ENCODE measurements at places on chromosomes 16 and 17. TPM values are rescaled to one million over a fixed set of nuclear protein-coding genes. Genes with fewer than 3 reads are reported as not detected.
A peak's percentile ranks its signal among the peaks of the same experiment; 100 is the strongest.

PLLP gene
- not detected for total RNA-seq

CRYM gene
- not detected for total RNA-seq

GRCh38 chr16:8179615-8180014 lies 410.7 kb downstream of the TMEM114 start:
- DNase-seq, result no peak

DNA sequence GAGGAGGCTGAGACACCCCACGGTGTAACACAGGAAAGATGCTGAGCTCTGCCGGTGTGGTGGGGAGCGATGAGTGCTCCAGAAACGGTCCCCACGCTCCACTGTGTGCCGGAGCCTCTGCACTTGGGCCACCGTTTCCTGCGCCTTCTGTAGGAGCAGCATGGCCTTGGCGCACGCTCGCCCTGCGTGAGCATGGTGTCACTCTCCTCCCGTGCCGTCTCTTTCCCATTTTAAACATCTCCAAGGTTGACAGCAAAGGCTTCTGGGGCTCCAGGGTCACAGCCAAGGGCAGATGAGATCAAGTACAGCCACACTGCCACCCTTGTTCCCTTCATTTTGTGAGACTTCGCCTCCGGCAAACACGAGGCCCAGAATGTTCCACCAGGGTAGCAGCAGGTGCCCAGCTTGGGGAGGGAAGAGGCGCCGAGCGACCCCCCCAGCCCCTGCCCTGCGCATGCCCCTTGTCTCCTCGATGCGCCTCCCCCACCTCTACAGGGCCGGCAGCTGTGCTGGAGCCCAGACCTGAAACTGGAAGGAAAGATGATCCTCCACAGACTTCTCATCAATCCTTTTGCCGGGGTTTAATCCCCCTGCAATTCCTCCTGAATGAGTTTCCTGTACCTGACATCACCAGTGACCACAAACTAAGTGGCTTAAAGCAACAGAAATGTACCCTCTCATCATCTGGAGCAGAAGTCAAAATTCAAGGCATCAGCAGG lies 19.9 kb upstream of the OSGIN1 start:
- DNase-seq, result no peak

CCDC200 gene
- total RNA-seq, result not detected

GDPD3 gene
- total RNA-seq, result 0.50 TPM

DNA sequence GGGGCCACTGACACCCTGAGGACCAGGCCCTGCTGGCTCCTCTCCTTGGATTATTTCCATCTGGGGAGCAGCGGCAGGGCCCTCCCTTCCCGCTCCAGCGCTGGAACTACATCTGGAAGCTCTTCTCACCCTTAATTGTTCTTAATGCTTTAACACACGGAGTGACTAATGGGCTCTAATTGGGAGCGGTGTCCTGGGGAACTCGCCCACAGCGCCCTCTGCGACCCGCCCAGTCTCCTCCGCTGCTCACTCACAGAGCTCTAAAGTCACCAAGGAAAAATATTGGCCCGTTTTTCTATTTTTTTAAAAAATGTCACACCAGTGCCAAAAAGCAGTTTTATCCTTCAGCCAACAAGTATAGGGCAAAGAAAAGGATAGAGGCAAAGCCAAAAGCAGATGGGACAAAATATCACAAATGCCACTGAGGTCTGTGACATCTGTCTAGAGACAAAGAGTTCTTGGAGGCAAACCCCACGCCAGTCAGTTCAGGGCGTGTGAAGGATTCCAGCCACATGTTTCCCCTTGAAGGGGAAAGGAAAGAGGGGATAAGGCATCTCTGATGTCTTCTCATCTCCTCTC lies 134.7 kb downstream of the RBFOX3 start:
- no peak for DNase-seq

DNA sequence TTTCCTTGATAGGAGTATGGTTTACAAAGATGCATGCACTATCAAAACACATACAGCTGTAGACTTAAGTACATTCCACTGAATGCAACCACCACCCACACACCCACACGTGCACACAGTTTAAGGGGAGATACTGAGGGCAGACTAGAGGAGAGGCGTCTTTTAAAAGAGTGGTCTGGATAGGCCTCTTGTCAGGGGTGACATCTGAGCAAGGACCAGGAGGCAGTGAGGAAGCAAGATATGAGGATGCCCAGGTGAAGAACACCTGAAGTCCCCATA lies 12.6 kb downstream of the MPHOSPH6 start:
- DNase-seq, result no peak

SRSF2 gene
- total RNA-seq, result 384 TPM

DNA sequence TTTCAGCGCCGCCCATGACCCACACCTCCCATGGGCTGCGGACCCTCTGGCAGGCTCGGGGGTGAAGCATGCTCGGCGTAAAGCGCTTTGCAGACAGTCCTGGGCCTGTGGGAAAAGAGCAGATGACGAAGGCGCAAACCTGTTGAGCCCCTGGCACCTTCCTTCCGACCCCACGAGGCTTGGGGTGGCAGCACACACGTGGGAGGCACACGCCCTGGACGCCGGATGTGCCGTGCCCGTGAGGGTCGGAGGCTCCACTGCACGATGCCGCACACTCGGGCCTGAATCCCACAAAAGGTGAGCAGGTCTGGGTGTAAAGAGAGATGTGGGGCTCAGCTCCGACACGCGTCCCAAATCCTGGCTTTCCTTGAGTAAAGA lies 71.1 kb downstream of the LMF1 start:
- no peak for DNase-seq

PIPOX gene
- total RNA-seq, result not detected

CLEC19A gene
- not detected for total RNA-seq

GRCh38 chr17:80614332-80615047 lies 69.9 kb downstream of the RPTOR start:
- no peak for DNase-seq

- no peak for DNase-seq
Measured at GRCh38 chr17:38732376-38733281, 2.5 kb downstream of the CISD3 start.

DNA sequence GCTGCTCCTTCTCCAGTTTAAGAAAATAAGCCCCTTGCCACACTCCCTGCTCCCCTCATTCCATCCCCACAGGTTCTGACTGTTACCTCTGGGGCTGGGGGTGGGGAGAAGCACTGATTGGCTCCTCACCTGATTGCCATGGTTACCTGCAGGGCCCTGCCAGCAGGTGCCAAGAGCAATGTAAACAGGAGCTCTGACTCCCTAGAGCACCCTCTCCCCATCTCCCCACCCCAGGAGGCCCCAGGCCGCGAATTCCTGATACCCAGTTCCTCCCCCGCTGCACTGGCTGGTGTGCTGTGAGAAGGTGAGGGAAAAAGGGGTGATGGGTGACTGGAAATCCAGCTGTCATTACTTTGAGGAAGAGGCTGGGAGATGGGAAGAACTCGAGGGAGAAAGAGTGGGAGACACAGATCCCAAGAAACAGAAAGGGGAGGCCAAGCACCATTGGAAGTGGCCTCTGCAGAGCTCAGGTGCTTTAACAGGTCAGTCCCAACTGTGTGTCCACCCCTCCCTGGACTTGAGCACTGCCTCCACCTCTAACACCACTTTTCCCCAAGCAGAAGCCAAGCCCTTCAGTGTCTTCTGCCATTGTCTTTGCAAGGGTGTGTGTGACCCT lies 4.5 kb downstream of the PCGF2 start:
- no peak for DNase-seq

GRCh38 chr16:58492066-58492465 lies 7.9 kb upstream of the NDRG4 start:
- no peak for DNase-seq

- DNase-seq, result no peak
Measured at GRCh38 chr16:50102051-50102746, 36.4 kb downstream of the HEATR3 start.

DNA sequence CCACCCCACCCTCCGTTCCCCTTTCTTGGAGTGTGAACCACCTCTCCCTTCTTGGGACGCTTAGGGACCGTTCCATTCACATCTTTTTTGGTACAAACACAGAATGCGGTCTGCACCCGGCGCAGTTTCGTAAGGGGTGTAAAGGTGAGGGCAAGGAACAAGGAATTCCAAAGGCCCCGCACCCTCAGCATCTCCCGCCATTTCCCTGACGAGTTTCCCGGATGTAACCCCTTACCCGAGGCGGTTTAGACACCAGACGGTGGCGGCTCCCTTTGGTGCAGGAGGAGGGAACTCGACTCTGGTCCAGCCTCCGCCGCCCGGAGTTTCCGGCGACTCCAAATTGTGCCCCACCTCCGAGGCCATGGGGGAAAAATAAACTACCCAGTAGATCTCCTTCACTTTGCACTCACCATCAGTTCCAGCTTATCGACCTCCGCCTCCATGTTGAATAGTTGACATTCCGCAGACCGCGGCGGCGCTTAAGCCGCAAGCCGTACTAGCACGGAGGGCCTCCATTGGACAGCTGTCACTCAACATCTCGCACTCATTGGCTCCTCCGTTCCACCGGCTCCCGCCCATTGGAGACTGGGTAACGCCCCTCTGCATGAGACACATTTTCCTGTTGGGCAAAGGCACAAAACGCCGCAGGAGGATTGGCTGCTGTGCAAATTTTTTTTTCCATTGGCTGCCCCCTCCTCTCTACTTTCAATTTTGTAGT lies at the start of gene SKA2:
Gene SKA2 (minus strand): TSS at position 466 of the 718 bp plus-strand sequence. CDS start 23 bp downstream, at position 443.
- DNase-seq, result no peak

DNAH2 gene
- not detected for total RNA-seq

DNA sequence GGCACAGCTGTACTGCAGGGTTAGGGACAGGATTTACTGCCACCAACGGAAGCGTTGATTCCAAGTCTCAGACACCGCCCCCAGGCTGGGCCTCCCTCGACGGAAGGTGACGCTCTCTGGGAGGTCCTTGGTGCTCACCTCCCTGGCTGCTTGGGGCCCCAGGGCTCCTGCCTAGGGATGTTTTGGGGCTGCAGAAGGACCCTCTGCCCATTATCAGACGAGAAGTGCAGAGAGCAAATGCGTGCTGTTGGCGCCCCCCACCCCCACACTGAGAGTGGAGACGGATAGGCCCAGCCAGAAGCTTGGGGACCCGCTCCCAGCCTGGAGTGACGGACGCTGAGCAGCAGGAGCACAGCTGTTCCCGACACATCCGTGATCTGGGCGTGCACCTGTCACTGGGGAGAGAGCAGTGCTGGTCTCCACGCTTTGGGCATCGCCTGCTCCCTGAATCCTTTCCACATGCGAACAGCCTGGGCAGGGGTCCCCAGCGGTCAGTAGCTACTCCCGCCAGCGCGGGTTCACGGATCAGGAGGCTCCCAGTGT lies 5.1 kb upstream of the SOX8 start:
- no peak for DNase-seq

DNA sequence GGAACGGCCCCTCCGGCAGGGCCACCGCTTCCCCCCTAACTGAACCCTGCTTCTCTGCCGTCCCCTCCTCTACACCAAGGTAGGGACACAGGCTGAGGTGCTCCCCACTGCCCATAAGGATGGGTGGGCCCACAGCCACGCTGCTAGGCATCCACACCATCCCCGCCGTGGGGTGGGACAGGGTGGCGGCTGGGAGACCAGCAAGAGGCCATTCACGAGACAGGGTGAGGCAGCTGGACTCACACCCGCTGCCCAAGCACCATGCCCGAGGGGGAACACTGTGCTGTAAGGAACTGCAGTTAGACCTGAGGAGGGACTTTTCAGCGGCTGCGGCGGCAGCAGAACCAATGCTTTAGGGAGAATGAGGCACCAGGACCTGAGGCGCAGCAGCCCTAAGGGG lies 47.5 kb upstream of the RRN3 start:
- DNase-seq, result no peak

DNA sequence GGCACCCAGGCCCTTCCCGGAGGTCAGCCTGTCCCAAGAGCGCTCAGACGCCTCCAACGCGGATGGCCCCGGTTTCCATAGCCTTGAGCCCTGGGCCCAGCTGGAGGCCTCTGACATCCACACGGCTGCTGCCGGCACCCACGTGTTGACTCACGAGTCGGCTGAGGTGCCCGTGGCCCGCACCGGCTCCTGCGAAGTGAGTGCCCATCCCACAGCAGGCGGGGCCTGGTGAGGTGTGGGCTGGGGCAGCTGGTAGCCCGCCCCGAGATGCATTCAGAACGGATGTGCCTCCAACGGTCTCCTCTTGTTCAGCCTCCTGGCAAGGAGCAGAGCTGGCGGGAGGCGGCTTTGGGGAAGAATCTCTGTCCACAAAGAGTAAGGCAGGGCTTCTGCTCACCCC lies 2.7 kb downstream of the WDR90 start:
- no peak for DNase-seq

FOXO3B gene
- total RNA-seq, result 2.5 TPM

- DNase-seq, result no peak
Measured at GRCh38 chr16:228151-228851, 948 bp downstream of the LUC7L start.

GRCh38 chr17:15507896-15508295 lies 40.5 kb upstream of the CDRT4 start:
- DNase-seq, result no peak

- peak; percentile 80 for DNase-seq
Measured at GRCh38 chr17:16419074-16419928, 3.9 kb downstream of the TRPV2 start.

- no peak for DNase-seq
Measured at GRCh38 chr16:12904329-12904671, 2.9 kb downstream of the SHISA9 start.

- no peak for DNase-seq
Measured at GRCh38 chr17:19460700-19461099, 49.7 kb downstream of the RNF112 start.

GRCh38 chr17:77733576-77734296 lies 224.8 kb upstream of the TNRC6C start:
- DNase-seq, result no peak

- DNase-seq, result no peak
Measured at GRCh38 chr16:85825326-85825725, 25.8 kb downstream of the COX4I1 start.

DNA sequence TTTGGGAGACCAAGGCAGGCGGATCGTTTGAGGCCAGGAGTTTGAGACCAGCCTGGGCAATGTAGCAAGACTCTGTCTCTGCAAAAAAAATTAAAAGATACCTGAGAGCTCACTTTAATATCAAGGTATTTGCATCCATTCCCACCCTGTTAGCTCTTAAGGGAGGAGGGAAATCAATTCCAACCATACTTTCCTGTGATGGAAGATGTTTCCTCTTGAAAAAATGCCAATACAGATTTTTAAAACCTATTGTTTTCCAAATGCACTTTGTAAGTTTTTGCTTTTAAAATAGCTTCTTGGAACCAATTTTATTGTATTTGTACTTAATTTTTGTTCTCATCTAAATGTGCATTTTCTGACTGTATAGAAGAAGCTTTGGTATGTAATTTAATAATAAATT lies 49.2 kb downstream of the GOSR1 start:
- DNase-seq, result no peak

- peak; percentile 84 for DNase-seq
Measured at GRCh38 chr17:69870091-69870530, 204.9 kb upstream of the KCNJ16 start.

Data from SJSA1 (cell line).